ENCODE measurements at places on chromosomes 12 and 14.

- DNase-seq = no peak
Measured at GRCh38 chr12:126554625-126555024, 1489.4 kb downstream of the AACS start.

DNA sequence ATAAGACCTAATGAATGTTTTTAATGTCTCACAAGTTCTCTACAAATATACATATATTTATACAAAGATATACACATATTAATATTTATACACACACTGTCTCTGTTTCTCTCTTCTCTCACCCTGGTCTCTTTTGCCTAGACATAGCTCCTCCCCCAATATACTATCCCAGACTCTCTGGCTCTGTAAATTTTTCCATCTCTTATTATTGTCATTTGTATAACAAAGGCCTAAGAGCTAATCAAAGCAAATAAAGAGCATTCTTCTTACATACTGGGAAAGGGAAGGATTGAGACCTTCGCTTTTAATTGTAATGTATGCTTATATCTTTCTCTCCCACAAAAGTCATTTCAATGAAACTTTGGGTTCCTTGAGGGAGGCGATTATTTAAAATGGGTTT, 318.1 kb downstream of the ADAMTS20 start:
- no peak for DNase-seq

GRCh38 chr14:33668066-33668465, 282.8 kb downstream of the EGLN3 start:
- no peak for DNase-seq

DNA sequence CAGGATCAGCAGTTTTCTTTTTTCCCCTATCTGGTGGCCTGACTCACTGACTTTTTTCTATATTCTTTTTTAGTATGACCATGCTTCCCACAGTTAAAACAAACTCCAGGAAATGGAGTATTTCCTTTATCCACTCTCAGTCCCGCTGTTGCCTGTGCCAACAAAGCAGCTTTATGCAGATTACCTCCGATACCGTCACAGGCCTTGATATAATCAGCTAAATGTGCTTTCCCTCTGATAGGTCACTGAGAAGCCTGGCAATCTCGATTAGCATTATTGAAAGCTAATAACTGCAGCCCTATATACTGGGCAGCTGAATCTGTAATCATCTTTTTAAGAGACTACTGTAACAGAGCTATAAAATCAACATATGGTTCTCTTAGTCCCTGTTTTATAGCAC, 243.6 kb downstream of the KIF21A start:
- DNase-seq = no peak

GRCh38 chr14:104210817-104211195, 72.4 kb downstream of the KIF26A start:
- no peak for DNase-seq

- DNase-seq = no peak
Measured at GRCh38 chr12:64744422-64745258, 14.6 kb downstream of the GNS start.

DNA sequence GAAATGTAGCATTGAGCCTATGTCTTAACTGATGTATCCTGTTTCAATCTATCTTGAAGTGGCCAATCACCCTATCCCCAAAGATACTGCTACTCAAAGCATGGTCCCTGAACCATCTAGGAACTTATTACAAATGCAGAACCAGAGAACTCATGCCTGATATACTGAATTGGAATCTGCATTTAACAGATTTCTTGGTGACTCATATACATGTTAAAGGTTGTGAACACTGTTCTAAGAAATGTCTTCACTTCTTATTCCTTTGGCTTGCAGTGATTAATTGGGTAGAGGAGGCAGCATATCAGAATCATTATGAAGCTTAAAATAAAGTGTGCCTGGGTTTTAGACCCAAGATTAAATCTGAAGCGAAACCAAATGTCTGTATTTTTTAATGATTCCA, 795.6 kb downstream of the DIO2 start:
- no peak for DNase-seq

DNA sequence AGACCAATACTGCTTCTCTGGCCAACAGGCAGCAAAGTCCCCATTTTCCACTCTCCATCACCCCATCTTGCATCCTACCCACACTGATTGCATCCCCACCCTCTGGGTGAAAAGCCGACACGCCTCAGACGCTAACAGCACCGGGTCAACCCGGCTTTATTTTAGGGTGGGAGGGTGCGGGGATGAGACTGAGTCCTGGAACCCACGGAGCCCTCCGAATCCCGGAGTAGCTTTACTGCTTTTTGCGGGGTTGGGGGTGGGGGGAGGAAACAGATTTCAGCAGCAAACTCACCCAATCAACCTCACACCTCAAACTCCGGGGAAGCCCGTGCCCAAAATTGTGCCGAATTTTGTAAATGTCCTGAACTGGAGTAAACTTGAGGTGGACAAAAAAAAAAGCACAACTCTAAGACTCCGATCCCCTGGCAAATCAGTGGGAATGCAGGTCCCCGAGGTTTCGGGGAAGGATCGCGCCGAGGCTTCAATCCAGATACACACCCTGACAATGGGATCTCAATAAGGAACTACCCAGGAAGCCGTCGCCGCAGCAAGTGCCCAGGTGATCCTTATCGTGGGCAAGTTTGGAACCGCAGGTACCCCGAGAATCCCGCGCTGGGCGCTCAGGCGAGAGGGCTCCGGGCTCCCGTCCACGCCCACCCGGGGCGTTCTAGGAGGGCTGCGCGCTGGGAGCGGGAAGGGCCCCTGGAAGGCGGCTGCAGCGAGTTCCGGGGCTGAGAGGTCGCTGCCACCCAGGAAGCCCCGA, 1.1 kb downstream of the GCH1 start:
- DNase-seq = no peak

DNA sequence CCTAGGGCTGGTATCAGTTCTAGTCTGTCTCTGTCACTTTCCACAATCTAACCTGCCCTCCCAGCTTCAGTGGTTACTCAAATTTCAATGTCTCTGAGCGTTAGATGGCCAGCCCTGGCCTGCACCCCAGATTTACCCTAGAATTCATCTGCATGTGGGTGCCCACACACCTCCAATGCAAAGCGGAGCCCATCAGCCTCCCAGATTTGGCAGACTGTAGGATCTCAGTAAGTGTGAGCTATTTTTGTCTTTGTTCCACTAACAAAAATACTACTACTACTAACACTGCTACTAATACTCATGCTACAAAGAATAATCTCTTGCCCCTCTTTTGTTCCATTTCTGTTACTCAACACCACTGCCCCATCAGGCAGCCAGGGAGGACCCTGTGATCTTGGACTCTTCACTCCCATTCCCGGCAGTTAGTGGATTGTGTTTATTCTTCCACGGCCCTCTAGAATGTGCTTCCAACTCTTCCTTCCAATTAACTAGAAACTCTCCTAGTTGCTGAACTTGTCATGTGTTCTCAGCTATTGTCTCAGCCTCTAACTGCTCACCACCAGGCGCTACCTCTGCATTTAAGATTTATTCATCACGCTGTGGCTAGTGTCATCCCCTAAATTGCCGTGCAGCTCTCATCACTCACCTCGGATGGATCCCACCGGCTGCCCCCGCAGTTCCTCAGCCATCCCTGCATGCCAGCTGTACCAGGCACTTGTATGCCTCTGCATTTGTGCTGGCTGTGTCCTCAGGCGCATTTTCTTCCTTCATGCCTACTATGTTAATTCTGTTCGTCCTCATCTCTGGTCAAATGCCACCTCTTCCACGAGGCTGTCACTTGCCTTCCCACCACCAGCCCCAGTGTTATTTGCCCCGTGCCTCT, 150.6 kb upstream of the HIF1A start:
- DNase-seq = no peak

GRCh38 chr12:112160611-112161010, 35.3 kb downstream of the TRAFD1 start:
- DNase-seq = no peak

GRCh38 chr14:101992708-101993107, 28.3 kb downstream of the DYNC1H1 start:
- peak; percentile 48 for DNase-seq

DNA sequence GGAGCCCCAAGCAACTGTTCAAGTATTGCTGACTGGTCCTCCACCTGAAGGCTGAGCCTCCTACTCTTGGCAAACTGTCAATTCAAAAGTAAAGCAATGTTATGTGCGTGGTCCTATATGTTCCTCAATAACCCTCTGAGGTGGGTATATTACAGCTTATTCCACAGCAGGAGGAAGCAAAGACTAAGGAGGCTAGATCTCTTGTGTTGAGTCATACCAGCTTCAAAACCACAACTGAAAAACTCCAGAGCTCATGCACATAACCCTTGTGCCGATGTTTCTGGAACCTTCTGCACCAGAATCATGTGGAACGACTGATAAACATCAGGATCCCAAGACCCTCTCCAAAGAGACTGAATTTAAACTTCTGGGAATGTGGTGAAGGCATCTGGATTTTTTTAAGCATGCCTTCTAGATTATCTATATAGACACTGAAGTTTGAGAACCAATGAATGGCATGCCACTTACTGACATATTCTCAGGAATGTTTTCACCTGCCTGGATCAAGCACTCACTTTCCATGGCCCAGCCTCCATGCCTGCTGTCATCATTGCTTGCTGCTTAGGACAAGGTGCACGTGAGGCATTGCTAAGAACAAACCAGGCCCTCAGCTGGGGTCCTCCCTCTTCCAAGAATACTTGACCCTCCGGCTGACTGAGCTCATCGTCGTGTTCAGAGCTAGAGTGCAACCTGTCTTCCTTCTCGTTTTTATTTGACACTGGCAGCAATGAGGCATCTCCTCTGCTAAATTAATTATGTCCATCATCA, 194.7 kb downstream of the BCL11B start:
- peak; percentile 88 for DNase-seq

DNA sequence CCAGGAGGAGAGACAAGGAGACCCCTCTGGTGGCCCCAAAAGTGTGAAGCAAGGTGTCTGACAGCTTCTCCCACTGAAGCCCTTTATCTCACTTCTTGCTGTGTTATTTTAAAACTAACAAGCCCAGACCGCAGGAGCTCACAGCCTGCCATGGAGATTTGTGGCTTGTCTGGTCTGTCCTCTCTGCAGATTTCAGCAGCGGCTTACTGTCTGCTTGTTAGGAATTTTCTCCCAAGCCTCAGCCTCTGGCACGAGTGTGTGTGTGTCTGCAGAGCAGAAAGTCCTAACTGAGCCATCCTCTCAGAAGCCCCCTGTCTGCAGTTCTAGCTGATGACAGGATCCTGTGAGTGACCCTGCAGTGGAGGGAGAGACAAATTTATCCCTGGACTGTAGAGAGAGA, 87.9 kb upstream of the HSPB8 start:
- DNase-seq = no peak

DNA sequence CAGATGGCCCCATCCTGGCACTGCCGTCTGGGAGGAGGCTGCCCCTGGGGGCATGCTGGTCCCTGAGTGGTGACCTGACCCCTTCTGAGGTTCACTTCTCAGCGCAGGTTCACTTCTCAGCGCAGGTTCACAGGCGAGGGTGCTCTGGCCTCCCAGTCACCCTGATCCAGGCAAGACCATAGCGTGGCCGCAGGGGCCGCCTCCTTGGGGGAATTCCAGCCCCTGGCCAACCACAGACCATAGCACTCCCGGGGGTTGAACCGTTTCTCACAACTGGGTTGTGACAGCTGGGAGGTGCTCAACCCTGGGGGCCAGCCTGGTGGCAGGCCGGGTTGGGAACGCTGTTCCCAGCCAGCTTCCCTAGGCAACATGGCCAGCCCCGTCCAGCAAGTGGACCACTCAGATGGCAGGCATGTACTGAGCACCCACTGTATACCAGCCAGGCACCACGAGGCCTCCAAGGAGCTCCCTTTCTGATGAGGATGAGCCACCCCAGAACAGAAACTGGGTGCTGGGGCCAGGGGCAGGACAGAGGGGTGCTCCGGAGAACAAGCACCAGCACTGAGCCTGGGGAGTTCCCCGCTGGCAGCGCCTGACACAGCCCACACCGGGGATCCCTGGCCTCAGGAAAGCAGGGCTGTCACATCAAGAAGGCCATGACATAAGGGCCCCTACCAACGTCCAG, 28.3 kb upstream of the ZFP36L1 start:
- no peak for DNase-seq

DNA sequence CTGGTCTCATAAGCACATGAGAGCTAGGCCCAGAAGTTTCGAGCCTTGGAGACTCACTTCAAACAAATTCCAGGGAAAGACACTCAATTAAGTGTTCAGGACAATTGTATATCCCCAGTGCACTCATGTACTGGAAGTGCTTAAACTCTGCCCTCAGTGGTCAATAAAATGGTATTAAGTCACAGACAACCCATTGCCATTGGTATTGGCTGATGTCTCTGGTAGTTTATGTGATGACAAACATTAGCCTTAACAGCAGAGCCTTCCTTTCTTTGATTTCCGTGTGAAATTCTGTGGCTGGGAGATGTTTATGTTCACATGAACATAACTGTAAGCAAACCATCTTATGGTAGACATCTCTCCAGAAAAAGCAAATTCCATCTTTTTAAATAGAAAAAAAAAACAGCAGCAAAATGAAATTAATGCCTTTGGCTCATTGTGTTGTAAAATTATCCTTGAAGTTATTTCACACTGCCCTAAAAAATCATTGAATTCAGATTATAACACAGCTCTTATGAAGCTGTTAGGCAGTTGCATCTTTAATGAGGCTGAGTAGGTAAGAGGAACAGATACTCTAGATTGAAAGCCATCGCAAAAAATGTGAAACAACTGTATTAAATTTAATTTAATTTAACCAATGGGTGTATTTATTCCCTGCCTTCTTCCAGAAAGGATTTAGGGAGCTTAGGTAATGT, 216.2 kb upstream of the PLEKHG7 start:
- DNase-seq = no peak

DNA sequence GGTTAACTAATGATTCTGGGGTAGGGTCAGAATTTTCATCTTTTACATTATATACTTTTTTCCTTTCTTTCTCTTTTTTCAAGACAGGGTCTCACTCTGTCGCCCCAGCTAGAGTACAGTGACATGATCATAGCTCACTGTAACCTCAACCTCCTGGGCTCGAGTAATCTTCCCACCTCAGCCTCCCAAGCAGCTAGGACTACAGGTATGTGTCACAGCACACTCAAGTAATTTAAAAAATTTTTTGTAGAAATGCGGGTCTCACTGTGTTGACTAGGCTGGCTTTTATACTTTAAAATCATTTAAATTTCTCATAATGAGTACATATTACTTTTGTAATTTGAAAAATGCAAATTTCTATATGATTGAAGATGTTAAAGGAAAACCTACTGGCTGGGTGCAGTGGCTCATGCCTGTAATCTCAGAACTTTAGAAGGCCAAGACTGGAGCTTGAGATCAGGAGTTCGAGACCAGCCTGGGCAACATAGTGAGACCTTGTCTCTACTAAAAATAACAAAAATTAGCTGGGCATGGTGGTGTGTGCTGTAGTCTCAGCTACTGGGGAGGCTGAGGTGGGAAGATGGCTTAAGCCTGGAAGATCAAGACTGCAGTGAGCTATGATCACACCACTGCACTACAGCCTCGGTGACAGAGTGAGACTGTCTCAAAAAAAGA, 25.7 kb downstream of the R3HDM2 start:
- no peak for DNase-seq

- no peak for DNase-seq
Measured at GRCh38 chr12:93589081-93589480, 16.6 kb downstream of the SOCS2 start.

- DNase-seq = no peak
Measured at GRCh38 chr14:38122241-38122640, 85.5 kb upstream of the SSTR1 start.

DNA sequence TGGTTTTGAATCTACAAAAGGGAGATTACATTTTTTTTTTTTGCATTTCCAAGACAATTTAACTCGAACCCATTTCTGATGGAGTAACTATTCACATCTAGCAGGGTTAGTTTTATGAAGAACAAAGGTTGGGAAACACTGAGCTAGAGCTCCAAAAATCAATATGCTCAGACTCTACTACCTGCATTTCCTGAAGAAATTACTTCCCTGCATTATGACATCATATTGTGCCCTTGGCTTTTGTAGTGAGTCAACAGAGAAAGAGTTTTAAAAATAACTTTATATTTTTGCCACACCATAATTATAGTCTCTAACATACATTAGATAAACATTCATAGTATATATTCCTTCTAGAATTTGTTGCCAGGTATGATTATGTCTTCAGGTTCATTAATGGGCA, 14.8 kb downstream of the GRIP1 start:
- DNase-seq = no peak

Data from Kasumi-1 (cell line).